ENCODE measurements at places on chromosomes 4 and X. TPM values are rescaled to one million over a fixed set of nuclear protein-coding genes. Genes with fewer than 3 reads are reported as not detected.

Gene SMIM10L2A
- polyA plus RNA-seq, result 0.13 TPM

Gene TBC1D9
- 22.7 TPM for polyA plus RNA-seq

DNA sequence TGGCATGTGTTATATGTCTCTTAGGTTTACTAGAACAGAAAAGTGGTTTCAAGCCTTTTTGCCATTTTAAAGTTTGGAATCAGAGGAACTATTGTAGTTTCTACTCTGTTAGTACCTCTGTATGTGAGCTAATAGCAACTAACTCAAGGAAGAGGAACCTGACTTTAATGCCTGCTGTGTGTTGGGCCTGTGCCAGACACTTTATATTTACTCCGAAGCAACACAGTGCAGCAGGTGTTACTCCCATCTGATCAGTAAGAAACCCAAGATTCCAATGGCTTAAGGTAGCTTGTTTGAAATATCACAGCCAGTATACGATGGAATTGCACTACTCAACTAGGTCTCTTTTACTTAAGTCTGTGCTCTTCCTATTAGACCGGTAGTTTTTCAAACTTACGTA is 79.2 kb downstream of the USP9X start:
- DNase-seq, result no peak

- DNase-seq, result no peak
These were observed 52.4 kb upstream of the MMAA start for GRCh38 chr4:145566768-145567167.

DNA sequence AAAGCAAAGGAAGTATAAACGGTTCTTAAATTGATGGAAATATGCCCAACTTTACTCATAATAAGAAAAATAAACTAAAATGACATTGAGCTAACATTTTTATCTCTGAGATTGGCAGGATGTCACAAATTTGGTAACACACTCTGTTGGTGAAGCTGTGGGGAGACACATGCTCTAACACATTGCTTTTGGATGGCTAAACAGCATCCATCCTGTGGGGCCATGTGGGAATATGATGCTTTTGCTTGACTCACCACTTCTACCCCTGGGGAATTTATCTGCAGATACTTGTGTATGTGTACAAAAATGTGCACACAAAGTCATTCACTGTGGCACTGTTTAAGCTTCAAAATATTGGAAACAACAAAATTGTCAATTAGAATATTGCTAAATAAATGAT is 100.2 kb downstream of the ANAPC4 start:
- no peak for DNase-seq

DNA sequence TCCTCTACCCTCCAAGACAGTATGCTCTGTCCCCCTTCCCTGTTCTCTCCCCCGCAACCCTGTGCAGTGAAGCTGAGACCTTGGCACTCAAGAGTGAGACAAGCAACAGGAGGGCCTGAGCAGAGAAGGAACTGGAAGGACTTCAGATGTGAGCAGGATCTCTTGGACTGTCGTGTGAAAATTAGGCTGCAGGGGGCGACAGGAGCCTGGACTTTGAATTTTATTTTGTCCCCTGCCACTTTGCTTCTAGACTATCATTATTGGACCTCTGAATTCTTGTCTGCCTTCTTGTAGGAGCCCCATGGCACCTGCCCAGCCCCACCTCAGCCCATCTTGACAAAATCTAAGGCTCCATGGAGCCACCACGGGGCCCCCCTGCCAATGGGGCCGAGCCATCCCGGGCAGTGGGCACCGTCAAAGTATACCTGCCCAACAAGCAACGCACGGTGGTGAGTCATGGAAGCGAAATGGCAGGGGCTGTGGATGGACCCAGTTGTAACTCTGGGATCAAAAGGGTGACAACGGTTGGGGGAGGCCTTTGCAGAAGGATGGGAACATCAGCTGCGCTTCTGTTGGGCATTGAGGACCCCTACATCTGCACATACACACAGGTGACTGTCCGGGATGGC is 1.7 kb downstream of the ARAF start:
- peak; percentile 47 for DNase-seq

Measured in endothelial cell of umbilical vein (primary cell).